T-helper 2 cell treated with Interferon-gamma antibody and Interleukin-4, amounts not matched to agents 5 μg/mL and 100 μg/mL, for 36 hours (primary cell): ENCODE measurements at places on chromosomes 5 and 9.

DNA sequence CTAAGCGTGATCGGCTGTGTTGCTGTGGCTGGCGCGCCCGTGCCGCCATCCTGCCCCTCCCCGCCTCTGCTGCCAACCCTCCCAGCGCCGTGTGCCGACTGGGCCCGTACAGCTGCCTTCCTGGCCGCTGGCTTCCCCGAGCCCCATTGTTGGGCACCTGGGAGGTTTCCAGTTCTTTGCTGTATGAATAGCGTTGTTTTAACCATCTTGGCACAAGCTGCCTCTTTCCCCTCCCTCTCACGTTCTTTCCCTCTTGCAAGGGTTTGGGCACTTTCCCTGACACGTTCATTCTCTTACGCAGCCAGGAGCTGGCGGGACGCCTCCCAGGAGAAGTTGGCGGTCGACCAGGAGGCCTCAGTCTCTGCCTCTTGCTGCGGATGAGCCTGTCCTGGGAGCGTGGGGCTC, 43.1 kb upstream of the RXRA start:
- no peak for DNase-seq

DNA sequence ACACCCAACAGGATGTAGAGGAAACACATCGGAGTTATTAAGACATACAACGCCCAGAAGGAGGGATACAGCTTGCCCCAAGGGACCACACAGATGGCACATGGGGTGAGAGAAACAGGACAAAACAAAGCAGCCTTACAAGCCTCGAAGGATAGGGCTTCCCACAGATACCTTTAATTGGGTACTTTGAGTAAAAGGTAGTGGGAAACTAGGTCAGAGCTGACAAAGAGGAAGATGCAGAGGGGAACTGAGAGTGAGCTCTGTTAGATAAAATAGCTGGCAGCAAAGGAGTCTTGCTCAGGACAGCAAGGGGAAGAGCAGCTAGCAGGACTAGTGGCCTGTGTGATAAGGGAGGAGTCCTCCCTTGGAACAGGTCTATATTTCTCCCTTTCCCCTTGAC, 48.2 kb downstream of the OTP start:
- no peak for DNase-seq

DNA sequence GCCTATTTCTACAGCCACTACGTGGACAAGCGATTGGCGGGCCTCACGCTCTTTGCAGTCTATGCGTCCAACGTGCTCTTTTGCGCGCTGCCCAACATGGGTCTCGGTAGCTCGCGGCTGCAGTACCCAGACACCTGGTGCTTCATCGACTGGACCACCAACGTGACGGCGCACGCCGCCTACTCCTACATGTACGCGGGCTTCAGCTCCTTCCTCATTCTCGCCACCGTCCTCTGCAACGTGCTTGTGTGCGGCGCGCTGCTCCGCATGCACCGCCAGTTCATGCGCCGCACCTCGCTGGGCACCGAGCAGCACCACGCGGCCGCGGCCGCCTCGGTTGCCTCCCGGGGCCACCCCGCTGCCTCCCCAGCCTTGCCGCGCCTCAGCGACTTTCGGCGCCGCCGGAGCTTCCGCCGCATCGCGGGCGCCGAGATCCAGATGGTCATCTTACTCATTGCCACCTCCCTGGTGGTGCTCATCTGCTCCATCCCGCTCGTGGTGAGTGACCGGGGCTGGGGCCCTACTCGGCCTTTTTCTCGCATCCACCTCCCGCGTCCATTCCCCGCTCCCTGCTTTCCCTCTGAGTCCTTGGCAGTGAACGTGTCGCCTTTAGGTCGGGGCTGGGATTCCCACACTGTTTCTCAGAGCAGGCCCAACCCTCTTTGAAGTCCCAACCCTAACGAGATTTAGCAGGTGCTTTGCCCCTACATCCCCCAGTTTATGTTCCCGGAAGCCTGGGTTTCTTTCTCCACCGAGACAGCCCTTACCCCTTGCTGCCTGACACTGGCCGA, 1.8 kb downstream of the PTGER4 start:
- peak; percentile 36 for DNase-seq

- no peak for DNase-seq
Measured at GRCh38 chr9:111798786-111799185, 4.0 kb upstream of the SHOC1 start.

DNA sequence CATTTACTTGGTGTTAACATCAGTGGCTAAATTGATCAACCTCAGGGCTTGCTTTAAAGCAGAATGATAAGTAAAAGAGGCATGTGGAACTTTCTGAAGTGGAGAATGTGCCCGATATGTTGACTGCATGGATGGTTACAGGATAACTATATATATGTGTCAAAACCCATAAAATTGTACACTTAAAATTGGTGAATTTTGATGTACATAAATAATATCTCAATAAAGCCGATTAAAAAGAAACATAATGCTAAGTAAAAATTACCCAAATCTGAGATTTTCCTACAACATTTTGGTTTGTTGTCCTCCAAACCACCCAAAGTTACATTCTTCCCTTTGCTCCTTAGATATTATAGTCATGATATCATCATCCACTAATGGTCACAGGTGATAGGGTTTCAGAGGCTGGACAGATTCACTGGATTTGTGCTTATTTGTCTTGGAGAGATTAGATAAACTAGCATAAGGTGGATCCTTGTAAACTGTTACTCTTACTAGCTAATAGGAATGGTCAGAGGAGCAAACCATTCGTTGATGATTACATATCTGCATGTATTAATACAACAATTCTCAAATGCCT, 119.7 kb upstream of the RPS23 start:
- no peak for DNase-seq

DNA sequence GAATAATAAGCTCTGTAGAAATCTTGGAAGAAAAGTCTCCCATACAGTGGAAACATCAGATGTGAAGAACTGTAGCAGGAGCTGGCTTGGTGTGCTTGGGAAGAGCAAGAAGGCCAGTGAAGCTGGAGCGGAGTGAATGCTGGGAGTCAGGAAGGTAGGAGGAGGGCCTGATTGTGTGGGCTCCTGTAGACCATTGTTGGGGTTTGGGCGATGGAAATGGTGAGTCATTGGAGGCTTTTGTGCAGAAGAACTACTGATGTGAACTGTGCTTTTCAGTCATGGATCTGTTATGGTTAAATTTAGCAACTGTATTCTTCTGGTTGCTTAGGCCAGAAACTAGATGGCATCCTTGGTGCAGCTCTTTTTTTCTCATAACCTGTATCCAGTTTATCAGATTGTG, 2.3 kb downstream of the ICE1 start:
- DNase-seq, result peak; percentile 37

DNA sequence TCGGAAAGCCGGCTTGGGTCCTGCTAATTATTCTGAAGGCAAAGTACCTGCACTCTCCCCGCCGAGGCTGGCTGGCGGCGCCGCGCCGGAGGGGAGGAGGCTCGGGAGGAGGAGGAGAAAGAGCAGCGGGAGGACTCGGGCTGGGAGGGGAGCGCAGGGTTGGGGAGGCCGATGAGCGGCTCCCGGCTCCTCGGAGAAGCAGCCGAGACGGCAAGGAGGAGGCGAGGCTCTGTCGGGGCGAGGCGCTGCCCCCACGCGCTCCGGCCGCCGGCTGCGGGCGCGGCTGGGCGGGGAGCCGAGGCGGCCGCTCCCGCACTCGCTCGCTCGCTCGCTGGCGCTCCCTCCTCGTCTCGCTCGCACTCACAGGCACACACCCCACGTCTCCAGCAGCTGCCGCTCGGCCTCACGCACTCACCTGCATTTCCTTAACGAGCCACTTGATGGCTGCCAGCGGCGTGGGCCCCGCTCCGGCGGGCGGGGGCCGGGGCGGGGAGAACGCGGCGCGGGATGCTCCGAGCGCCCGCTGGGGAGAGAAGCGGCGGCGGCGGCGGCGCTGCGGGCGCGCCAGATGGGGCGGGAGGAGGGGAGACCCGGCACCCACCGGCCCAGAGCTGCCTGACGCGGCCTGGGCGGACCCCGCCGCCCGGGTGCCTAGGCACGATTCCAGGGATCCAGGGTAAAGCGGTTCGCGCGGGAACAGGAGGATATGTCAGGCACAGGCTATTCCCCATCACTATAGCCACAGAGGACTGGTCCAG, at the start of gene PTPRD:
Gene PTPRD, minus strand, starts transcription at position 362 of the 758 bp plus-strand sequence.
- DNase-seq, result peak; percentile 4

DNA sequence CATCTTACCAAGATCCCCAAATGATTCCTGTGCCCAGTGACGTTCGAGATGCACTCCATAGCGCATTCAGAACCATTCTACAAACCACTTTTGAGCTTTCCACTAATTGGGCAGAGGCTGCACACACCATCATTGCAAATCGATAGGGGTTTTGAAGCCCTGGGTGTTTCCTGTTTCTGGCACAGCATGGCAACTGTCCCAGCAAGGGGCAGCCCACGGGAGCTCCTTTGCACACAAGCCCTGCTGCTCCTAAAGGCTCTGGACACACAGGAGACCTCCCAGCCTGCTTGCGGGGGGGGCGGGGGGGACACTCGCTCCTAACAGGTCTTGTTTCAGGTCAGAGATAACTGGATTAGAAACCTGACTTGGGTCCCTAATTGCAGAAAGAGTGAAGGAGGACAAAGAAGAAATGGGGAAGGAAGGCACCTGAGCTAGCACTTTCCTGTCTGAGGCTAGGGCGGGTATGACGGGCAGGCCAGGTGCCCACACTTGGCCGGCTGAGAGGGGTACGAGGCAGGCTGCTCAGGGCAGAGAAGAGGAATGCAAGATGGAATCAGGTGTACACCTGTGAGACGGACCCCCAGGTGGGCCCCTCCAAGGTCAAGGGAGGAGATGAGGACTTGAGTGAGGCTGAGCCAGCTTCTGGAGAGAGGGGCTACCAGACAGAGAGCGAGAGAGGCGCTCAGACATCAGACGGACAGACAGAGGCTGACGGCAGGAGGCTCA, 820 bp downstream of the FBP1 start:
- DNase-seq, result no peak

DNA sequence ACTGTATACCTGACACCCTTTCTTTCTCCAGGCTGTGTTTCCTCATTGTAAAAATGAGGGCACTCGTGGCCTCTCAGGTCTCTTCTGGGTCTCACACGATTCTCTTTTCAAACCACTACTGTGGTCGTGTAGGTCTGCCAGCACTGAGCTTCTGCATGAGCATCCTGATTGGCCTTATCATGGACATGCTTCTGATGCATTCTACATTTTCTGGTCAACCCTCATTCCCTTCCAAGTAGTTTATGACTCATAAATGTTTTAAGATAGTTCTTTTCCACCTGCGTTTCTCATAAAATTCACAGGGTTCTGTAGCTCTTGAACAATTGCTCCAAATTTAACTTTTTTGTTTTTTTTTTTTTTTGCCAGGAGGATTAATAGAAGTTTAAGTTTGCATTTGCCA, 294.8 kb downstream of the KCTD16 start:
- no peak for DNase-seq

- no peak for DNase-seq
Measured at GRCh38 chr5:103829585-103829984, 267.0 kb upstream of the NUDT12 start.
